Activated naive CD4-positive, alpha-beta T cell (primary cell): ENCODE measurements at places on chromosomes 11 and 22.

DNA sequence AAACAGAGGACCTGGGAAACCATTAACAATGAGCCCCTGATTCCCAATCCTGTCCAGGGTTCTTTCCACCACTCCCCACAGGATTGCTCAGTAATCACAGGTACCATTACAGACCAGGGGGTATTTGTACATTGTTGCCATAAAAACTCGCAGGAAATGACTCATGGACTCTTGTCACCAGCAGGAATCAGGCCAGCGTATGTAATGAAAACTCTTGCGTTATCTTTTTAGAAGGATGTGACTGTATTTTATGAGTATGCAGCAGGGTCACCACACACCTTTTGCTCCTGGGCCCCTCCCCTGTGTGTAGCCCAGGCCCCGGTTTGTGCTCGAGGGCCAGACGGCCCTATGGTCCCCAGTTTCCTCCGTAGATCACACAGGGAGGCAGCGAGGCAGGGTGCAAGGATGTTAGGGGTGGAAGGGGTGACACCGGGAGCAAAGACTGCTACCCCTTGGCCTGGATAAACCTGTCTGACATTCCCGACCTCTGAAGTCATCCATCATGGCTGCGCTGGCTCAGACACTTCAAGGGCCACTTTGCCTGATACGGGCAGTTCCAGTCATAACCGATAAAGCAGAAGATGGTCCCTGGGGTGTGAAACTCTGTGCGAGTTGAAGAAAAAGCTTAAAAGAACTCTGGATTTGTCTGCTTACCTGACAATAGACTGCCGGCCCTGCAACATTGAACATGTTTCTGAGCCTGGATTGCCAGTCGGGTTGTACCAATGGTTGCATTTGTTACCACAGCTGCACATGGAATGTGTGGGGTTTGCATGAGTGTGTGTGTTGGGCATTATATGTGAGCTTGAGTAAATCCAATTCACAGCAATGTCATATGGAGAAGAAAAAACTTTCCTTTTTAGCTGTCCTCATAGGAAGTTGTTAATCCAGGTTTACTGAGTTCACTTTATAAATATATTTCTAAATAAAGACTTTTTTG is 56.9 kb downstream of the MICAL2 start:
- DNase-seq: no peak

DNA sequence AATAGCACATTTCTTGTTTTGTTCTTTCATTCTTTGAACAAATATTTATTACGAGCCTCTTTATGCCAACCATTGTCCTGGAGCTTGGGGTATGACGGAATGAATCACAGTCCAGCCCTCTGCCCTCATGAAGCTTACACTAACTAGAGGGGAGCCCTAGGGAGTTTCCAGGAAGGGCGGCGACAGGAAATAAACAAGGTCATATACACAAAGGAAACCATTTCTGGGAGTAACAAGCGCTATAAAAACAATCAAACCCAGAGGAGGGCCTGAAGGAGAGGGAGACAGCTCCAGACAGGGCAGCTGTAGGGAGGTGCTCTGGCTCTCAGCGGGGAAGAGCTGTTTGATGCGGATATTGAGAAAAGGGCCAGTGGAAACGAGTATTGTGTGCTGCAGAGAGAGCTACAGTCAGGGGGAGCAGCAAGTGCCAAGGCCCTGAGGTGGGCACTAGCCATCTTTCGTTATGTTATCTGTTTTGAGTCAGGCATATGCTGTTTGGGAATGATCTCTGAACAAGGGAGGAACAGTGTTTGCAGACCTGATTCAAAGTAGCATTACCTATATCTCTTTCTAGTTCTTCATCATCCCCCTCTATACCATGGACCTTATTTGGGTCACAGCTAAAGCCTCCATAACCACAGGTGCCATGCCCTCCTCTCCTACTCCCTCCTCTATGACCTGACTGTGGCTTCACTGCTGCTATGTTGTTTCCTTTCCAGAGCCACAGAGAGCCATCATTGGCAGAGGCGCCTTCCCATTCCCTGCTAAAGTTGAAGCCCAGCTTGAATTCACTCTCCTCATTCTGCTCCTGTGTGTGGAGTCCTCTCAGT is 15.3 kb upstream of the ZBTB16 start:
- DNase-seq: no peak

- DNase-seq: no peak
These were observed 4.9 kb downstream of the LARGE2 start for GRCh38 chr11:45927332-45927683.

DNA sequence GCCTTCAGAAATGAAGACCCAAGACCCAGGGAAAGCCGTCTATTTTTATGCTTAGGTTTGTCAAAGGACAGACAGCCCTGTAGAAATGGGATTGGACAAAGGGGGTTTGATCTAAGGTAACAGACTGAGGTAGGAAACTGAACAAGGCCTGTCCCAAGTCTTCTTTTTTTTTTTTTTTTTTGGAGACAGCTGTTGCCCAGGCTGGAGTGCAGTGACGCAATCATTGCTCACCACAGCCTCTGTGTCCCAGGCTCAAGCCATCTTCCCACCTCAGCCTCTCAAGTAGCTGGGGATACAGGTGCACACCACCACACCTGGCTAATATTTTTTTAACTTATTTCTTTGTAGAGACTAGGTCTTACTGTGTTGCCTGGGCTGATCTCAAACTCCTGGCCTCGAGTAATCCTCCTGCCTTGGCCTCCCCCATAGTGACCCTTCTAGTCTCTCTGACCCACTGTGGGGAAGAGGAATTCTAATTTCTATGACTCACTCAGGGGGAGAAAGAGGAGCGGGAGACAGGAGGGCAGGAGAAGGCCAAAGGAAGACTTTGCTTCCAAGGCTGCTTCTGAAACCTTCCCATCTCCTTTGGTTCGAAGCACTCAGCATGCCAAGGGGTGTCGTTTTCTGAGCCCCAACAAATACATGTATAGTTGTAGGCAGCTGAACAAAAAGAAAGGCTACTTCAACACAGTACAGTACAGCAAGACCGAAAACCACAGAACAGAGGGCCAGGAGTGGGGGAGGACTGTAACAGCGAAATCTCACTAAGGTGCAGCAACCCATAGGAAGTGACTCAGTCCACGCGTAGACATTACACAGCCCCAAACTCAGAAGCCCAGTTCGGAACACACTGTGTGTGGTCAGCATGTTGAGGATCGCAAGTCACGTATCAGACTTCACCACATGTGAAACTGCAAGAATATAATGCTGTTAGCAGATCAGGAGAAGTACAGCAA is 872 bp downstream of the TMA7B start:
- no peak for DNase-seq

DNA sequence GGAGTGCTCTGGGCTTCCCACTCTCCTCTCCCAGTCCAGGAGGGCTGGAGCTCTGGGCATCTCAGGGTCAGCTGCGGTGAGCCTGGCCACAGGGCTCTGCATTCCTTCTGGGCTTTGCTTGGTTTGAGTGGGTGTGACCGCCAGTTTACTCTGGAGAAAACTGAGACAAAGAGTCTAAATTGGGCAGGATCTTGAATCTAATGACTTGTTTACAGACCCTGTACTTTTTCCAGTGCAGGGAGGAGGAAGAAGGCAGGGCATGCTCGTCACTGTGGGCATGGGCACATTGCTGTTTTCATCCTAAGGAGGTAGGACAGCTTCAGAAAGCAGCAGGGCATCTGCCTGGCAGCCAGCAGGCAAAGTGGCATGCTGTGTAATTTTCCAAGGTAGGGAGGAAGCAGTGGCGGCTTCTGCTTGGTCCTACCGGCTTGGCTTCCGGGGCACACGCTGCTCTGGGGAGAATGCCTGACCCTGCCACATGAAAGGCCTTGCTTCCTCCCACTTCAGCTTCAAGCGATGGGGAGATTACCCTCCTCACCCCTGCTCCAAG is 22.9 kb downstream of the FLI1 start:
- no peak for DNase-seq

DNA sequence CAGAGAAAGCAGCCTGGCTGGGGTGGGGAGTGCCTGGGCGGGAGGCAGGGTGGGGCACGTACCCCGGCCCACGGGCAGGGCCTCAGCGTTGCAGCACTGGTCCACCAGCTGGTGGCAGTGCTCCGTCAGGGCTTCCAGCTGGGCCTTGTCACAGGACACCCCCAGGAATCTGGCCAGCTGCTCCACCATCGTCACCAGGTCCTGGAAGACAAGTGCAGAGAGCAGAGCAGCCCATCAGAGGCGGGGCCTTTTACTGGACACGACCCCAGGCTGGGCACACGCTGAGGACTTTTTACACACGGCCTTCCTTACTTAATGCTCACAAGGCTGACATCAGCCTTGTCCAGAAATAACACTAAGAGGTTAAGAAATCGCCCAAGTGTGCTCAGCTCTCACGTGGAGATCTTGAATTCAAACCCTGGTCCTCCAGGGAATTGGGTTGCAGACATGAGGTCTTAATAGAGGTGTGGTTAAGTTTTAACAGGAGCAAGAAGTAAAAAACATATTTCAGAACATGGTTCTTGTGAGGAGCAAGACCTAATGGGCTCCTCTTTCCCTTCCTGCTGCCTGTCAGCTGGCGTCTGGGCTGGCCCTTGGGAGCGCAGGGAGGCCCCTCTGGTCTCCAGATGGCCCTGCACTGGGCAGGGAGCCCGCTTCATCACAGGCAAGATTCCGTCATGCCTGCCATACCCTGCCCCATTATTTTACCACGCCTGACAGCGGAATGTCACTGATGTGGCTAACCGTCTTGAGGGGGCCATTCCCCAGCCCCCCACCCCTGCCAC is 17.1 kb upstream of the EFCAB6 start:
- DNase-seq: no peak

- DNase-seq: no peak
These were observed 76.7 kb downstream of the SVIP start for GRCh38 chr11:22752908-22753310.

DNA sequence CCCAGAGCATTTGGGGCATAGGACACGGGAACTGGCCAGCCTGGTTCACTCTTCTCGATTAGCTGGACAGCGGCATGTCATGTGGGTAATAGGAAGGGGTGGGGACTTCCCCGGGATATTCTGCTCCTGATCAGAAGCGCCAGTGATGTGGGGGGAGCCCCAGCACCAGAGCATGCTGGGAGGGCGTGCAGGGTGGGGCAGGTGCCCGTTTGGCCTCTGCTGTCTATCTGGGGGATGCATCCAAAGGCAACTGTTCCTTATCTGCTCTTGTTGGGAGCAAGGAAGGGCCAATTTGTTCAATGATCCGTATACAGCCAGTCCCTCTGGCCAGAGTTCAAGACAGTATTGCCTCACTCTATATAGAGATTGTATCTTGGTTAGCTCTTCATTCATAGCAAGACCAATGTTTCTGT is 43.6 kb downstream of the PPARA start:
- DNase-seq: no peak
